Stimulated activated CD8-positive, alpha-beta memory T cell treated with anti-CD3 and anti-CD28 coated beads, Interleukin-2, amount 100 ng/mL, for 1 hour (primary cell): ENCODE measurements at places on chromosomes 13 and 19.
A peak's percentile ranks its signal among the peaks of the same experiment; 100 is the strongest.

- no peak for DNase-seq
Observed at GRCh38 chr19:38915329-38916321, 3.6 kb upstream of the CCER2 start.

- no peak for DNase-seq
Observed at GRCh38 chr13:99009987-99010551, 32.2 kb upstream of the DOCK9 start.

DNA sequence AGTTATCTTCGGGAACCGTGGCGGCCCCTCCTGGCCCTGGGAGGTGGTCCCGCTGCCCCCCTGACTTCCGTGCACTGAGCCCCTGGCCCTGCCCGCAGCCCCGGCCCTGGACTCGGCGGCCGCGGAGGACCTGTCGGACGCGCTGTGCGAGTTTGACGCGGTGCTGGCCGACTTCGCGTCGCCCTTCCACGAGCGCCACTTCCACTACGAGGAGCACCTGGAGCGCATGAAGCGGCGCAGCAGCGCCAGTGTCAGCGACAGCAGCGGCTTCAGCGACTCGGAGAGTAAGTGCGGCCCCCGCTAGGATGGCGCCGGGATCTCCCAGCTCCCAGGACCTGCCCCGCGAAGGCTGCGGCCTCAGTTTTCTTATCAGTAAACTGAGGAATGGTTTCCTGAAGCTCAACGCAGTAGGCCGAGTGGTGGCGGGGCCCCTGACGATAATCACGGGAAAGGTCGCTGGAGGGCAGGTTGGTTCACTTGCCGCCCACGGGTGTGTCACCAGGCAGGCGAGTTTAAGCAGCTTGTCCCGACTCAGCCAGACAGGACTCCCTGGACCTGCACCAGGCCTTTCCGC lies 924 bp downstream of the RGCC start:
- DNase-seq, result no peak

DNA sequence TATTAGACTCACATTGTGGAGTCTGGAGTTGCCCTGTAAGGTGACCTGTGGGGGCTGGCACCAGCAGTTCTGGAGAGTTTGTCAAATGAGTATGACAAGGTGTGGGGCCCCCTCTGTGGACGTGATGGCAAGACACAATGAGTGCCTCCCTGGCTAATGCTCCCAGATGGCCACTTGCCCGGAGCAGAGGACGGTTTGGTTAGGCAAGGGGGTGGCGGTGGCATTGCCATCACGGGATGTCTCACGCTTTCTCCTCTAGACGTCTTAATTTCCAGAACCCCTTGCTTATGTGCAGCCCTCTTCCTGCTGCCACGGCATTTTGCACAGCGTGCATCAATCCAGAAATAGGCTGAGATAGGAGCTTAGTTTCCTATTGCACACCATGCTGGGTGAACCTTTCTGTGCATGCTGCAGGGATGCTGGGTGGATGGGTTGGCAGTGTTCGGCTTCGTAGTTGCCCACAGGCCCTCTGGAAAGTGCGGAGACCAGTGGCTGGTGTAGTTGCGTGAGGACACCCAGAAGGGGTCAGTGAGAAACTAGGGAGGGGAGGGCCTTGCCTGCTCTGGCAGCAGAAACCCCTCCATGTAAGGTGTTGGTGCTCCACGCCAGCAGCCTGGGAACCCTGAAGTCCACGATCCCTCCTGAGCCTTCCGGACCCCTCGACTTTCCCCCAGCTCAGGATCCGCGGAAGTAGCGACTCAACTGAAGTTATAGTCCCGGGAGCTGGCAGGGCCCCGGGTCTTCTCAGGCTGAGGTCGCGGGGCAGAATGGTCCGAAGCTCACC lies 18.1 kb upstream of the LRP3 start:
- DNase-seq, result peak; percentile 4

DNA sequence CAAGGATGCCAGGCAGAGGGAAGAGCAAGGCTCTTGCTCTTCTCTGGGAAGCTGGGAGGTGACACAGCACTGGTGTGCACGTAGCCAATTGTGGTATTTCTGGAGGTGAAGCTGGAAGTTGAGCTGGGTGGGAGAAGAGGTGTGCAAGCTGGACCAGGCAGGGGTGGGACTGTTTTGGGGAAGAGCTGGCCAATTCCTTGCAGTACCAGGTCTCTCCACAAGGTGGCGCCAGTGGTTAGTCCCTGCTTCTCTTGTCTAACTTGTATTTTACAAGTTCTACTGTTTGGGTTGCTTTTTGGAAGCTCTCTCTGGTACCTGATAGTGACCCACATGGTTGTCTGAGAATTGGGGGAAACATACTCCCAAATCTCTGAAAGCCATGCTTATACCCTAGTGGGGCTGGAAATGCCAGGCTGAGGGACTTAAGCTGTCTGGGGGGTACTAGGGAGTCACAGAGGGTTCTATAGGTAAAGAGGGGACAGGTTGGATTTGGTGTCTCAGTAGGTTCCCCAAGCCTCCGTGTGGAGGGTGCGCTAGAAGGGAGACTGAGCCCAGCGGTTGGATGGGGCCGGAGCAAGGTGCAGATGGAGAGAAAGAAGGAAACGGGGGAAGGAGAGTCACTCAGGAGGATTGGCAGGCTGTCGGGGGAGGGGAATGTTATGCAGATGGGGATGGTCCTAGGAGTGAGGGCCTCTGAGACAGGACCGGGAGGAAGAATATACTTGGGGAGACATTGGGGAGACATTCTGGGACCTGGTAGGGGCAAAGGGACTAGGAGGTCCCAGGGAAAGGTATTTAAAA lies 3.0 kb downstream of the HPN start:
- DNase-seq, result no peak

DNA sequence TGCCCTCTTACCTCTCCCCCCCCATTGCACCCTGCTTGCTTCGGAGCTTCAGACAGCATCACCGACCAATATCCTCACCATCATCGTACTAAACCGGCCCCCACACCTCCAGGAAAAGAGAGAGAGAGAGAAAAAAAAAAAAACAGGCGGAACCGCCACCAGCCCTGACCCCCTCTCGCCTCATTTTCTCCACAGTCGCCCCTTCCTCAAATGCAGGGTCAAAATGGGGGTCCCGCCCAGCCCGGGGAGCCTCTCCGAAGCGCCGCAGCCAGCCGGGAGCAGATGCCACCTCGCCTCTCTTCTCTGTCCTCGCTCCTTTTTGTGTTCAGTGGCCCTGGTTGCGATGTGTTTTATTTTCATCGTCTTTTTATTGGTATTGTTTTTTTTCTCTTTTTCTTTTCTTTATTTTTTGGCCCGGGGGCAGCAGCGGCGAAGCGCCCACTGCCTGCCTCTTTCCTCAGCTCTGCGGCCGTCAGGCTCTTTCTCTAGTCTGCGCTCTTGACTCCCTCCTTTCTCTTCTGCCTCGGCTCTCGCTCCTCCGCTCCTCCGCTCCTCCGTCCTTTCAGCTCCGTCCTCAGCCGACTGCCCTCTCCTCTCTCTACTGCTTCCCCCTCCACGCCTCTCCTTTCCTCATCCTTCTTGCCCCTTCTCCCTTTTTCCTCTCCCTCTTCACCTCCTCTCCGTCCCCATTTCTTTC lies 41.4 kb downstream of the DEDD2 start:
- no peak for DNase-seq

GRCh38 chr13:75461314-75461713 lies 20.7 kb downstream of the TBC1D4 start:
- DNase-seq, result no peak

- no peak for DNase-seq
Observed at GRCh38 chr19:48689449-48689848, 6.3 kb upstream of the FUT2 start.

GRCh38 chr13:39684531-39685137 lies 29.2 kb downstream of the COG6 start:
- no peak for DNase-seq

GRCh38 chr13:114141261-114141996 lies 9.0 kb upstream of the RASA3 start:
- DNase-seq, result no peak
